BE2C (cell line): ENCODE measurements at places on chromosomes 6 and 20.

GRCh38 chr20:7038029-7038428 is 270.5 kb downstream of the BMP2 start:
- no peak for DNase-seq

DNA sequence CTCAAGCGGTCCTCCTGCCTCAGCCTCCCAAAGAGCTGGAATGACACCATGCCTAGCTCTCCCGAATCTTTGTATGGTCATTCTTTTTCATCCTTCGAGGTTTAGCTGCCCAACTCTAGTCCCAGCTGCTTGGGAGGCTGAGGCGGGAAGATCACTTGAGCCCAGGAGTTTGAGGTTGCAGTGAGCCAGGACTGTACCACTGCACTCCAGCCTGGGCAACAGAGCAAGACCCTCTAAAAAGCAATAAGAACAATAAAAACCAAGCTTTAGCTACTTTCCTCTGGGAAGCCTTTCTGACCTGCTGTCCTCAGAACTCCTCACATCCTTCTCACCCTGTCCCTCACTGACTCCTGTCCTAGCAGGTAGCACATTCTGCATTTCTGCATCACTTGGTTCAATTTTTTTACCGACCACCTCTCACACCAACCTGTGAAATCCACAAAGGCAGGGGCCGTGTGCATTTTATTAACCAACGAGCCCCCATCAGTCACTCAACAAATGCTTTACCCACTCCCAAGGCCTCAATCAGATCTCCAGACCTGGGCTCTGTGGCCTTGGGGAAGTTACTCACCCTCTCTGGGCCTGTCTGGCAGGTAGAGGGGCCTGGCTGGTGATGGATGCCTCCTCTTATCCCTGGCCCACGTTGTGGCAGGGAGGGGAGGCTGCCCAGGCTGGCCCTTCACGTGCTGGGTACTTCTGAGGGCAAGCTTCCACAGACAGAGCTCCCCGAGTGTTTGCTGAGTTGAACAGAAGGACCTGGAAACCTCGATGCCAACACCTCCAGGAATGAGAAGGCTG is 14.7 kb upstream of the SRC start:
- no peak for DNase-seq

- DNase-seq, result no peak
These were observed 86.3 kb downstream of the SLC22A23 start for GRCh38 chr6:3370361-3371221.

DNA sequence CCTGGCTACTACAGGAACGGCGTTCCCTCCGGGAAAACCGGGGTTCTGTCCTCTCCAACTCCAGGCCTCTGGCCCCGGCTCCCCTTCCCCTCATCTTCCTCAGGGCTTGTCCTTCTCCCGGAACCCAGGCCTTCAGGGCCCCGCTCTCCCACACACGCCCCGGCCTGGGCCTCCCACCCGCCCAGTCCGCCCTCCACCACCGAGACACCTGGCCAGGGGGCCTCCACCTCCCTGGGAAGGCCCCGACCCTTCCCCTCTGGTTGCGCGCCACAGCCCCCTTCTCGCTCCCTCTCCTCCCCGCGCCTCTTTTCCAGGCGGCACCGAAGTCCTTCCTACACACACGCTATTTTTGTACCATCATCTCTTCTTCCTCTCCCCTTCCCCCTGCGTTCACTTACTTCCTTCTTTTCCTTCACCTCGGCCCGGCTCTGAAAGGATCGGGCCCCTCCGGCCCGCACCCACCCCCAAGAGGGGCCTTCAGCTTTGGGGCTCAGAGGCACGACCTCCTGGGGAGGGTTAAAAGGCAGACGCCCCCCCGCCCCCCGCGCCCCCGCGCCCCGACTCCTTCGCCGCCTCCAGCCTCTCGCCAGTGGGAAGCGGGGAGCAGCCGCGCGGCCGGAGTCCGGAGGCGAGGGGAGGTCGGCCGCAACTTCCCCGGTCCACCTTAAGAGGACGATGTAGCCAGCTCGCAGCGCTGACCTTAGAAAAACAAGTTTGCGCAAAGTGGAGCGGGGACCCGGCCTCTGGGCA is 1.3 kb upstream of the SIRPA start:
- DNase-seq, result no peak

DNA sequence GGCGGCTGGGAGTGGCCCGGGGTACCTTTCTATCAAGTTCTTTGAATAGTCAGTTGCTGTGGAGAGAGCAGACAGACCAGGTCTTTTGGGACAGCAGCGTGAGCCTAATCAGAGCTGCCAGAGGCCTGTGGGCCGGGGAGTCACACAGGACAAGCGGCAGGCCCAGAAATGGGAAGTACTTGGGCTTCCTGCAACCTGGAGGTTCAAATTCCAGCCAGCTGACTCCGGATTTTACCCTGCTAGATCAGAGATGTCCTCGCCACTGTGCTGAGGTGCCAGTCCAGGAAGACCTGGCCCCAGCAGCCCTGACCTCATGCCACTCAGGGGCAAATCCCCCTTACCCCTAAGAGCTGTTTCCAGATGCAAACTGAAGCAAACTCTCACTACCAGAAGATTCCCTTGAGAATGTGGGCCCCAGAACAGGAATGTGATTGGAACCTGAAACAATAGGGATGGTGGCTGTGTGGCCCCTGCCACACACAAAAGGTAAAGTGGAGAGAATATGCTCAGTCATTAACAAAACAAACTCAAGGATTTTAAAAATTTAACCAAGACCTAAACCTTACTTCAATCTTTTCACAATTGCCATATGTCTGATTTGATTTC is 9.7 kb downstream of the BEND3 start:
- no peak for DNase-seq

DNA sequence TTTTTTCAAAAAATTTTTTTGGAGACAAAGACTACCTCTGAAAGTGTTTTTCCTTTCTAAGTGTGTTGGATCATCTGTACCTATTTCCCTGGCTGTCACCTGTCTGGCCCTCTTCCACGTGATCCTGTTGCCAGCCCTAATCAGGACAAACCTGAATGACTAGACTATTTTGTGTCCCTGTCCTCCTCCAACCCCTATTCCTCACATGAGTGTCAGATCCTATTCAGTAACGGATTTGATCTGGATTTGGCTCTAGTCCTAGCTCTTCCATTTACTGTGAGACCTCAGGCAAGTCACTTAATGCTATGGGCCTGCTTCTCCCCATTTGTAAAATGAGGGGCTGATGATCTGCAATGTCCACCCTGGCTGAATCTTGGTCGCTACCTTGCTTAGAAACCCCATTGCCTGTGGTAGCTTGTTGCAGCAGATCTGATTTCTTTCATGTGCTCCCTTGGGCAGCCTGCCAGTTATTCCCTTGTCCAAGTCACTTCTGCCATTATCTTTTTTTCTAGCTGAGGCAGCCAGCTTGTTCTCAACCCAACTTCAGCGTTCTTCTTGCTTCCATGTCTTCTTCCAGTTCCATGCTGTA is 4.8 kb downstream of the PHF20 start:
- peak; percentile 75 for DNase-seq

DNA sequence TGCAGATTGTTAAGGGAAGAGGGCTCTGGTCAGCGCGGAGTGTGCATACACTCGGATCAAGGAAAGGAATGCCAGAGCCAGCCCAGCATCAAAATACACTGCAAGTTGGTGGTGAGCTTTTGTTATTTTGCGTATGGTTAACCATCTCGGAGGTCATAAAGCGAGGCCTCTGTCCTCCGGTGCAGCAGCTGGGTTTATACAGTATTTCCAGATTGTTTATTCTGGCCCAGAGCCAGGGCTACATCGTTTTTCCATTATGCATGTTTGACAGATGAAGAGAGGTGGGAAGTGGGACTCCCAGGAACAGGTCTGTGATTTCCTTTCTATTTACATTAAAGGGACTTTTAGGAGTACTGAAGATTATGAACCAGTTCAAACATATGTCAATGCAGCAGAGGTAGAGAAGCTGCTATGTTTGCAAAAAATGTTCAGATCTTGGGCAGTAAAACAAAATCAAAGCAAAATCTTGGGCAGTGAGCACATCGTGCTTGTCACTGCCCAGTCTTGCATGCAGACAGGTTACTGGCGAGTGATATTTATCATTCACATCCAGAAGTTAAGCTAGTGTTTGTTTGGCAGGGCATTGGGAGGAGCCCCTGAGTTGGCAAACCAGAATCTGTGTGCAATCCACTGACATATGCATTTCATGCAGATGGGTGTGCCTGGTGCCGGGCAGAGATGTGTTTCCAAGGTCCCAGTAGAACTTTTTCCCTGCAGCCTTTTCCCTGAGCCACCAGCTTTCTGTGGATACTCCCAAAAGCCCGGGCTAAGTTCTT is 256.3 kb upstream of the TAB2 start:
- peak; percentile 74 for DNase-seq

DNA sequence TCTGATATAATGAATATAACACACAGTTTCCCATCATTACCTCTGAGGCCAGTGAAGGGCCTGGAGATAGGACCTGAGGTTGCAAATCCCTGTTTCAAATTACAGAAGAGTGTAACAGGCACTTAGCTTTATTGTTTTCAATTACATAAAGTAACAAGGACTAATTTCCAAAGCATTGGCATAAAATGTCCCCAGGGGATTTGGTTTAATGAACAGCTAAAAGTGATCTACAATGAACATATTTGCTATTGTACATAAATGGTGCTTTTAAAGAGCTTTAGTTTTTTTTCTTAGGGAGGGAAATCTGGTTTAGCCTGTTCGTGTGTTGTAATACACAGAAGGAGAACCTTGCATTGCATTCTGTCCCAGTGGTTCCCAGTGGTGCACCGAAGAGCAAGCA is 54.4 kb downstream of the HMGN3 start:
- no peak for DNase-seq

- DNase-seq, result no peak
These were observed 317.0 kb downstream of the ZFAND3 start for GRCh38 chr6:38136547-38136946.

GRCh38 chr6:110526726-110527125 is 50.3 kb upstream of the SLC22A16 start:
- no peak for DNase-seq

GRCh38 chr20:1881240-1881835 is 13.9 kb upstream of the SIRPA start:
- no peak for DNase-seq

GRCh38 chr6:100176951-100177710 is 183.1 kb upstream of the MCHR2 start:
- no peak for DNase-seq

DNA sequence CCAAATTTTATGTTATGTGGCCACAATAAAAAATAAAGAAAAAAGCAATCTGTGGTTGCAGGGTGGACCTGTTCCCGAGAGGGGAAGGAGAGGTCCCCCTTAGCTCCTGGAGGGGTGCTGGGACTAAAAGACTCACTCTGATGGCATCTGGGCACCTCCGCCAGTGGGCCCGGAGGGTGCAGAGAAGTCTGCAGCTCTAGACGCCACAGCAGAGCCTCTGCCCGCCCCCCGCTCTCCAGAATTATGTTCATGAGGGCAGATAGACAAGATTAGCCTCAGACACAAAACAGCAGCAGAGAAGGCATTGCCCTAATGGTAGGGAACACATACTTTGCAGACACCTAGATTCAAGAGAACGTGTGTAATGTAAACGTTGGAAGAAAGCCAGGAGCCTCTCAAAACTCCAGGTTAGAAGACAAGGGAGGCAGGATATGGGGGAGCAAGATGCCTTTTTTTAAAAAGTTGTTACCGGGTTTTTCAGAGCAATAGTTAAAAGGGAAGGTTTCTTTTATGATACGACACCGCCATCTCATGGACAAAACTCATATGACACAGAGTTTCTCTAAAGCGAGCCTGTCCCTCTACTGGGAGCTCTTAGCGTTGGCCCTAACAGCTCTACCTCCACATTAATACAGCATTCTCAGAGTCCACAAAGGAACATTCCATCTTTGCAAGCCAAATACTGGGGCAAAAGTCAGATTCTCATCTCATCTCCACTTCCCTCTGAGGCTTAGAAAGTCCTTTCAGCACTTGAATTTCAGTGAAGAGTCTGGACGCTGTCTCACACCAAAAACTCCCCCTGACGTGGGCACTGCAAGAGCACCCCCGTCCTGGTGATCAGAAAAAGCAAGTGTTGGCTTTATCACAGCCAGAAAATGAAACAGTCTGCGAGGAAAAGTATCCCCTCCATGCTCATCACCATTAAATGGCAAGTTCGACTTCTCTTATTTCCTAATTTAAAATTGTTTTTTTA is 47.2 kb downstream of the FOXF2 start:
- peak; percentile 41 for DNase-seq

- DNase-seq, result no peak
These were observed 70.3 kb upstream of the DSP start for GRCh38 chr6:7471171-7471570.

DNA sequence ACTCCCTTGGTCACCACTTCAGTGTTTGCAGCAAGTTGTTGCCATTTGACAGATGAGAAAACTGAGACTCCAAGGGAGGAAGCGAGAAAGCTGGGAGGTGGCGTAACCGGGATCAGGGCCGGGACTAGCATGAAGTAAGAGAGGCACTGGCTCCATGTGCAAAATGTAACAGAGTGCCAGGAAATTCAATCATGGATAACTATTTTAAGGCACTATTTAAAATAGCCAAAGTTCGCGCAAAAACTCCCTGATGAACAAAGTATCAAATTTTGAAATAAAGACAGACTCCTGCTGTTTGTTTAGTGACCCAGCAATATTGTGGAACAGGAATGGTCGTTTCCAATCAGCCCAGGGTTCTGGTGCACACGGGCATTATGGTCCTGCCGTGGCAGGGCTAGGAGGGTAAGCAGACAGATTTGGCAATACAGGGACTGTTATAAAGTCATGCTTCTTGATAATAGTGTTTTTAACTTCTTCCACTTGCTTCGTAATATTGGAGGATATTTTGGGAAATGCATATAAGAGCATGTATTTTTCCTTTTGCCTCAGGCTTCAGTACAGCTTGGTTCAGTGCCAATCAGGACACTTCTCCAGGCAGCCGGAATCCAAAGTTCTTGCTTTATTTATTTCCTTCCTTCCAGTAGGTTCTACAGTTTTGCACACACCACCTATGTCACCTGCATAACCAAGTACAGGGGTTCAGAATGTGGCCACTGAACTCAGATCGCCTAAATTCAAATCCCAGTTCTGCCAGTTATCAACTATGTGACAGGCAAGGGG is 141.6 kb downstream of the EYA2 start:
- DNase-seq, result no peak

DNA sequence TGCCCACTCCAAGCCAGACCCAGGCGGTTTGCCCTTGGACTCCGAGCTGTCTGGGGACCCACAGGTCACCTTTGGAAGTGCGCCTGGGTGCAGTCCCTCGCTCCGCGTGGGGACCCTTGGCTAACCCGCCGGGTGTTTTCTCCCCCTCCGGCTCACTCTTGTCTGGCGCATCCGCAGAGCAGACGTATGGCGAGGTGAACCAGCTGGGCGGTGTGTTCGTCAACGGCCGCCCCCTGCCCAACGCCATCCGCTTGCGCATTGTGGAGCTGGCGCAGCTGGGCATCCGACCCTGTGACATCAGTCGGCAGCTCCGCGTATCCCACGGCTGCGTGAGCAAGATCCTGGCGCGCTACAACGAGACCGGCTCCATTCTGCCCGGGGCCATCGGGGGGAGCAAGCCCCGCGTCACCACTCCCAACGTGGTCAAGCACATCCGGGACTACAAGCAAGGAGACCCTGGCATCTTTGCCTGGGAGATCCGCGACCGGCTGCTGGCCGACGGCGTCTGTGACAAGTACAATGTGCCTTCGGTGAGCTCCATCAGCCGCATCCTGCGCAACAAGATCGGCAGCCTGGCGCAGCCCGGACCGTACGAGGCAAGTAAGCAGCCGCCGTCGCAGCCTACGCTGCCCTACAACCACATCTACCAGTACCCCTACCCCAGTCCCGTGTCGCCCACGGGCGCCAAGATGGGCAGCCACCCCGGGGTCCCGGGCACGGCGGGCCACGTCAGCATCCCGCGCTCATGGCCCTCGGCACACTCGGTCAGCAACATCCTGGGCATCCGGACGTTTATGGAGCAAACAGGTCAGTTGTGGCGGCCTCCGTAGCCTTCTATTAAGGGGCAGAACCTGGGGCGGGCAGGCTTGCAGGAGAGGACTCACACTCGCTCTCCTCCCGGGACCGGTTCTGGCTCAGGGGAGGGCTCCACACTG is 1.1 kb downstream of the PAX1 start:
- no peak for DNase-seq

GRCh38 chr6:129711271-129711631 is 1.3 kb upstream of the ARHGAP18 start:
- DNase-seq, result no peak
